ENCODE measurements at places on chromosomes 12 and 14.

- no peak for DNase-seq
Observed at GRCh38 chr12:31887109-31887811, 72.0 kb upstream of the RESF1 start.

DNA sequence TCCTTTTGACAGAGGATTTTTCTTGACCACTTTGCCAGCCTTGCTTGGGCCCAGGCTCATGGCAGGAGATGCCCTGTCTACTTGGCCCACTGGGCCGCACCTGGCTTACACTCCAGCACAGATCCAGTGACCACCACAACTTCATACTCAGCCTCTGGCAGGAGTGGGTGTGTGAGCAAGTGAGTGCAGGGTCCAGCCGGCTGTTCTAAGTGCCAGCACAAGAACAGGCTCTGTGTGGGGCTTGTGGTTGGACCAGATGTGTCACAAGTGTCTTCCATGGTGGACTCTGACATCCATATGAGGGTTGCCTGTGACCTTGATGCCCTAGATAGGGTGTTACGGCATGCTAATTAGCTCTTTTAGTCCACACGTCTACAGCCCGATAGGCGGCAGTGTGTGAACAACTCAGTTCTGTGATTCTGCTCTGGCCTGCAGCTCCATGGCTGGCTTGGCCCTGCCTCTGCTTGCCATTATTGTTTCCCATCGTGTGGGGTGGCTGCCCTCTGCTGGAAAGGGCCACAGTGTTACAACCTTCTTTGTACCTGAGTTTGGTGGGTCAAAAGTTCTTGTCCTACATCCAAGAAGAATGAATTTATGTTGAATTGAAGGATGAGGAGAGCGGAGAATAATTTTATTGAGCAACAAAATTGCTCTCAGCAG lies 1089.1 kb downstream of the SLC6A15 start:
- no peak for DNase-seq

- DNase-seq, result no peak
Observed at GRCh38 chr12:89621521-89621920, 87.1 kb downstream of the ATP2B1 start.

DNA sequence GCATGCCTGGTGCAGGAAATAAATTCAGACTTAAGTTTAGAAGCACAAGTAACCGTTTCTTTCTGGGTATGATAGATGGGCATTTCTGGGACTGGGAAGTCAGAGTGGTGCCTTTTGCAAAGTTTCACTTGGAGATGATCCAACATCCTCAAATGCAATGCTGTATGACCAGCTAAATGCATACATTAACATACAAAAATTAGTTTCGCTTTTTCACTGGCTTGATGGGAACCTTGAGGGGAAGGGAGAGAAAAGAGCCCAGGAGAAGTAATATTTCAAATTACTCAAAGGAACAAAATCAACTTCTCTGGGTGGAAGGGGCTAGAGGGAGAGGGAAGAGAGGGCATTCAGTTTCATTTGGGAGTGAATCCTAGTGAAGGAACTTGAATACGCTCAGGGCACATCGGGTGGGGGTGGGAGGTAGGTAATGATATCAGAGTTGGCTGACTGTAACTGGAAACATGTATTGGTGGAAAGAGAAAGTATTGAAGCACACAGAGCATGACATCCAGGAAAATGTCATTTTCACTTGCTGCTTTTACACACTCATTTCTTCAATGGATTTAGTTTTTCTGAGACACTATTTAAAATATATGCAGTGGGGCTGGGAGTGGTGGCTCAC lies 175.5 kb downstream of the PTPRO start:
- DNase-seq, result no peak

DNA sequence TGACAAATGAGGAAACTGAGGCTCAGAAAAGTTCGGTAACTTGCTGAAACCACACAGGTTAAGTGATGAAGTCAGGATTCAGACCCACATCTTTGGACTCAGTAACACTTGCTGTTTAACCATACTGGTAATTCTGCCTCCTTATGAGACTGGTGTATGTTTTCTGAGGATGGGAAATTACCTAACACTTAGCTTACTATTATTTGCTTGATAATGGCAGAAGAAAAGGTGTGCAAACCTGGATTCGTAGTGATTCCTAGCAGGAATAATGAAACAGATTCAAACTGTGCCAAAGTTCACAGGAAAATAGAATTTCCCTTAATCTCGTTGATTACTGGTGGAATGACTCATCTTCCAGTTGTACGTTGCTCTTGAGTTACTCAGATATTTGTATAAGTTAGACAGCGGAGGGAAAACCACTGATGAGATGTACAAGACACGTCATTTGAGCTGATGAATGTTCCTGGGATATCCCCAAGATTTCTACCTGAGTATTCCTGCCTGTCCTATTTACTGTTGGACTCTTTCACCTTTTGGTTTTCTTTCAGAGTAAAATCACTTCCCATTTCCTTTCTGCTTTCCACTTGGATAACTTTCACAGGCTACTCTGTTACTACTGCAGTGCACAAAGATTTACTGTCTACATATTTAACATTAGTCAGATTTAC lies 37.5 kb downstream of the PRORP start:
- DNase-seq, result no peak
